ENCODE measurements at places on chromosomes 1 and 21.

DNA sequence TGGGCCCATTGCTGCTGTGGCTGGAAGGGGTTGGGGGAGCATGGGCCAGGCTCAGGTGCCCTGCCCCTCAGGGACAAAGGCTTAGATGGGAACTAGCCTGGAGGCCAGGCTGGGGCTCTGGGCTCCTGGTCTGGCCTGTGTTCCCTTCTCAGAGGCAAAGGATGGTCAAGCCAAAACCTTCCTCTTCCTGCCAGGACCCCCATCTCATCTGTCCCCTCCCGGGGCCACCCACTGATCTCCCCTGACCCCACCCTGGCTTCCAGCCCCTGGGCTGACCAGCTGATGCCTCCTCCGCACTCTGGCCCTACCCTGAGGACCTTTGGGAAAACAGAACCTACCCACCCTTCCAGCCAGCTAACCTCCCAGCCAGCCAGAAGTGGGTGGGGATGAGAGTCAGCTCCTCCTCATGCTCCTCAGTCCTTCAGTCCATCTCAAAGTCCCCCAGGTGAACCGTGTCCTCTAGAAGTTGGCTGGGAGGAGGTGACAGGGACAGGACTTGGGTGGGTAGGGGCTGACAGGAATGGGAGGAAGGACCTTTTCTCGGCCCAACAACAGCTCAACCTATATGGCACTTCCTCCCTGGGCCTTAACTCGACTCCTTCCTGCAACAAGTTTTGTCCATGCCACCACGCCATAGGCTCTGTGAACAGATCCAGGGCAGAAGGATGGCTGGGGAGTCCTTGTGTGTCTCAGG, 7.5 kb downstream of the PEAR1 start:
- DNase-seq: no peak

GRCh38 chr1:2472561-2473177, 3.4 kb upstream of the PLCH2 start:
- no peak for DNase-seq

DNA sequence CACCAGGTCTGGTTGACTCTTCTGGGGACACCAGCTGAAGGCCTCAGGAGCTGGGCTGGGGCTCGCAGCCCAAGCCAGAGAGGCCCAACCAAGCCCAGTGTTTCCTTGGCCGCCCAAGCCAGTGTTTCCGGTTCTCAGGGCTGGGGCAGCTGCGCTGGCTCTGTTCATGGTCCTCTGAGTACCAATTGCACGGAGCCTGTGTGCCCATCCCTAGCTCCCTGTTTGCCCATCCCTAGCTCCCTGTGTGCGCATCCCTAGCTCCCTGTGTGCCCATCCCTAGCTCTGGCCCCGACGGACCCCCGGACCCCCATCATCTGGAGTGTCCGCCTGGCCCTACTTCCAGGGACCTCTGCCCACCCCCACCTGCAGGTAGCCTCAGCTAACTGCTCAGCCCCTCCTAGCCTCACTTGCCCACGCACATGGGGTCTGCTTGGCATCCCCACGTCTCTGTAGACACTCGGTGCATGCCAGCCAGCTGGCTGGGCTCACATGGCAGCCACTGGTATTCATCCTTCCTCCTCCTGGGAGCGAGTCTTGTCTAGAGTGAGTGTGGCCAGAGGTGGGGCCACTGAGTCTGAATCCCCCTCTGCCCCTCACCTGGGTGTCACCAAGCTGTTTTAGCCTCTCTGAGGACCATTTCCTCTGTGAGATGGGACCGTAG, 64.0 kb downstream of the WNT9A start:
- DNase-seq: no peak

- no peak for DNase-seq
Measured at GRCh38 chr1:83555871-83556270, 443.1 kb downstream of the TTLL7 start.

DNA sequence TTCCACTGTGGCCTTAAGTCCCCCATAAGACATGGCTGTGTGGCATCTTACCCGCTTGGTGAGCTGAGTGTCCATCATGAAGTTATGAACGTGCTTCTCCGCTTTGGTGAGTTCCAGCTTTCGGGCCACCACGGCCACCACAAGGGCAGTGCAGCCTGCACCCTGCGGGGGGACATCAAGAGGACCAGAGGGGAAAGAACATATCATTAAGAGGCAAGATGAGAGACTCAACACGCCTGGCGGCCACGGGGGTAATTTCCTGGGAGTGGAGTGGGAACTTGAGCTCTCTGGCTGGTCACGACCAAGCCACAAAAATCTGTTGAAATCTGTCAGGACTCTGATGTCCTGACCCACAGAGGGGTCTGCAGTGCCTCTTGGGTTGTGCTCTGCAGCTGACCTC, 117.9 kb upstream of the ADAR start:
- no peak for DNase-seq

DNA sequence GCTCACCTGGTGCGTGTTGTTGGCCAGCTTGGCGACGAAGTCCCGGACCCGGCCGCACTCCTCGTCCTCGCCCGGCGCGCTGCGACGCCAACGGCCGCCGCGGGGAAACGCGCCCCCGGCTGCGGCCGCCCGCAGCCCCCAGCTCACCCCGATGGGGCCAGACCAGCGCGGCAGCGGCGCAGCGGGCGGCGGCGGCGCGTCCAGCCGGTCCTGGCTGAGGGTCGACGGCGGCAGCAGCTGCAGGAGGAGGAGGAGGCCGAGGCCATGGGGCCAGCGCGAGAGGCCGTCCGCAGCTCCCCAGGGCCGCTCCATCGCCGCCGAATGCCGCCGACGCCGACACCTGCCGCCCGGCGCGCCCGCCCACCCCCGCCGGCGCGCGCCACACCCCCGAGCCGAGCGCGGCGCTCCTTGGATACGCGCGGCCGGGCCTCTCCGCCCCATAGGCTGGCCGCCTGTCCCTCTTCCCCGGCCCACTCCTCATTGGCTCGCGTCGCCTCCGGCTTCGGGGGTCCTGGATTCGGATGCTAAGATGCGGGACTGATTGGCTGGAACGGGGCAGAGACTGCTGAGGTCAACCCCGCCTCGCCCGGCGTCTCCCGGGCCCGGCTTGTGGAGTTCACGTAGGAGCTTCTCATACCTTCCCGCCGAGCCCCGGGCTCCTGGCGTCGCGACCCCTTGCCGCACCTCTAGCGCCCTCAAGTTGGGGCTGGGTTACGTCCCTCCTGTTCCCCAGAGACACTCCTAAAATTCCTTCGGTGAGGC, at the start of gene SORT1:
Gene SORT1, minus strand, starts transcription at position 338 of the 762 bp plus-strand sequence. Its CDS starts 26 bp downstream, at position 312.
- peak; percentile 23 for DNase-seq

- no peak for DNase-seq
Measured at GRCh38 chr1:40404670-40405462, 31.3 kb downstream of the SMAP2 start.

DNA sequence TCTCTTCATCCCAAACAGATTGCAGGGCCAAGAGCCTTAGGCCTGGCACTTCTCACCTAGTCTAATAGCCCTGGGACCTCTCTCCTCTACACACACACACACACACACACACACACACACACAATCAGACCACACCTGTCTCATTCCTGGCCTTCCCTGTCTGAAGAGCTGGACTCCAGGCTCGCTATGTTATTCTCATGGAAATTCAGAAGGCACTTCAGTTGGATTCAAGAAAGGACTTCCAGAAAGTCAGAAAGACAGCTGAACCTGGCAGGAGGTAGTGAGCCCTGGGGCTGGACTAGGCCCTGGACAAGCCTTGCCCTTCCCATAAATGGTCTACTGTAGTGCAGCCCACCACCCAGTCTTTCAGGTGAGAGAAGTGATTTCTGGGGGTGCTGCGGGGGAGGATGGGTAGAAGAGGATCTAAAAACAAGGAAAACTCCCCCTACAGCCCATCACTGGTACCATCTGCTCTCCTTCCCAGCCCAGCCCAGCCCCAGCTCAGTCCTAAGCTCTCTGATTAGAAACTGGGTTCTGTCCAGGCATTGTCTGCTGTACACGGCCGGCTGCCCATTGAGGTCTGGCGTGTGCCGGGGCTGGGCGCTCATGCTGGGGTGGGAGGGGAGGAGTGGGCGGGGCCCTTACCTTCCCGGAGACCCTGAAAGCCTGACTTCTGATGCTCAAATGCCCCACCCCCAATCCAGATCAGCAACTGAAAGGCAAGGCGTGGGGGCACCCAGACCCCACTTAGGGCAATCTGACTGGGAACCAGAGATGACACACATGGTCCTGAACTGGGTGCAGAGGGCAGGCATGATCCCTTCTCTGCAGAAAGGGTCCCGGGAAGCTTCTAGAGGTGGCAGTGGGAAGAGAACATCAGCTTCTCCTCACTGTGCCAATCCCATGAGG, 2.5 kb downstream of the KIF21B start:
- DNase-seq: no peak

DNA sequence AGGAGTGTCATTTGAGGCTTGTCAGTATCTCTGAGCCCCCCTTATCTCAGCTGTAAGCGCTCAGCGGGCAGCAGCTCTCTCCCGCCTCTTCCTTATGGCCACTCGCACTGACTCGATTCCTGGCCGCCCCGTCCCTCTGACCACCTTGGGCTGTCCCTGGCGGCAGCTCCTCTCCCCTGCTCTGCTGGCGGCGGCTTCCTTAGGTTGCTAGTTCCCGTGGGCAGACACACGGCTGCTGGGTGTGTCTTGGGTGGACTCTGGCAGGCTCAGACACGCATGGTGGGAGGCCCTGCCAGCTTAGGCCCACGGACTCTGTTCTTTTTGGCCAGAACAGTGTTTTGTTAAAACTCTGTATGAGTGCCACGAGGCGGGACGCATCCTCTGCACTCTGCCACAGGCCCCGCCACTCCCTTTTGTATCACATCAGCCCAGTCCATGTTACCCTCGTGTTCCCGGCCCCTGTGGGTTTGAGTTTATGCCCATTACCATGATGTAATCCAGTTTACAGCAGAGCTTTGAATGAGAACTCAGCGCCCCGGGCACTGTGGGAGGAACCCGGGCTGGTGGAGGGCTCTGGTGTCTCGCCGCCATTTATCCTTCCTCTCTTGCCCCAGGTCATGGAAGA, 45.9 kb downstream of the COQ8A start:
- no peak for DNase-seq

- no peak for DNase-seq
Measured at GRCh38 chr1:181798191-181798926, 263.2 kb downstream of the ZNF648 start.

DNA sequence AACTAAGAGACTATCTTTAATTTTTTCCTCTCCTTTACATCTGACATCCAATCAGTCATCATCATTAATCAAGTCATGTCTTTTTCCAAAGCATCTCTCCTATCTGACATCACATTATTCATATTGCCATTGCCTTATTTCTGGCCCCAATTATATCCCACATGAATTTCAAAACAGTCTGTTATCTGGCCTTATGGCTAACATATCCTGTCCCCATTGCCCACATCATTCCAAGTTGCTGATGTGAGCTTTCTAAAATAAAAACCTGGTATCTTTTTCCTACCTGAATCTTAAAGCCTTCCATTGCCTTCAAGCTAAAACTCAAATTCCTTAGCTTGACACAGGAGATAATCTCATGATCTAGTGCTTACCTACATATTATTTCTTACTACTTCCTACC, 283.9 kb downstream of the LRRC40 start:
- no peak for DNase-seq

GRCh38 chr1:22177354-22178003, 34.6 kb upstream of the WNT4 start:
- no peak for DNase-seq

GRCh38 chr1:95057351-95057750, 15.4 kb downstream of the ALG14 start:
- DNase-seq: no peak

- DNase-seq: no peak
Measured at GRCh38 chr21:46000731-46001641, 19.4 kb downstream of the COL6A1 start.

GRCh38 chr1:24705260-24706073, 39.8 kb upstream of the CLIC4 start:
- no peak for DNase-seq

DNA sequence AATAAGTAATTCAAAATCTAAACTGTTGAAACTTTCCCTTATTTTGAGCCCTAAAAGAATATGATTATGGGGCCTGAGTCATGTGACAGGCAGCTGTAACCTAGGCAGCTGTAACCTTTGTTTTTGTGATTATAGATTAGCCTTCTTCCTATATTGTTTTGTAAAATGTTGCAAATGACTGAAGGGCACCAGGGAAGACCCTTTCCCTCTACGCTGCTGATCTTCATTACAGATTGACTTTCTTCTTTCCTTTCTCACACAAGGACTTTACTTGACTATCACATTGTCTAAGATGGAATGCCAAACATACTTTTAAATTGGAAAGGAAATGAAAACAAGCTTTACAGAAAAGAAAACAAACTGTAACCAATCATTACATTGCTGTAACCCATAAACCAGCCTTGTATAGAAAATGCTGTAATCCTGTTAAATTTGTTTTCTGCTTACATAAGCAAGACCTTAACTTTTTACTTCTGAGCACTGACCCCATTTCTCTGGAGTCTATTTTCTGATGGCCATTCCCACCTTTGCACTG, 242.2 kb downstream of the RGS7 start:
- DNase-seq: no peak

DNA sequence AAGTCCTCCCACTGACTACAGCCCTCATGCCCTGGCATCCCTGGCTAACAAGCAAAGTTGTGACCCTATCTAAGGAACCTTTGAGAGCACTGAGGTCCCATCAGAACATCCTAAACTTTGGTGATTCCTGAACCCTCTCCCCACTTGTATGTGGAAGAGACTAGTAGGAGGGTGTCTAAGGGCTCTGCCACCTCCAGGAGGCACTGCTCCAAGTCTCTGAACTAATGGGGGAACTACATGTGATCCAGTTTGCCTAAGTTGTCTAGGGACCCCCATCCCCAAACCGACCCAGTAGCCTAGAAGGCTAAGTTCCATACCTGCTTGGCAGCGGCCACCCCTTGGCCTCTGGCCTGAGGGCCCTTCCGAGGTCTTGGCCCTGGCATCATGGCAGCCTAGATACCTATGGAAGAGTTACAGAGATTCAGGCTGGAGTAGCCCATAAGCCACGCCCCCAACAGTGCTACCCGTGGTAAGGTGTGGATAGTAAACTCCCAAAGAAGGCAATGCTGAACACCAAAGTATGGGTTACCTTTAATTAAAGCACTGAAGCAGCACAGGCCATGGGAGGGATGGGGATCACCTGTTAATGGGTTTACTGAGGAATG, 1.7 kb downstream of the CC2D1B start:
- no peak for DNase-seq

DNA sequence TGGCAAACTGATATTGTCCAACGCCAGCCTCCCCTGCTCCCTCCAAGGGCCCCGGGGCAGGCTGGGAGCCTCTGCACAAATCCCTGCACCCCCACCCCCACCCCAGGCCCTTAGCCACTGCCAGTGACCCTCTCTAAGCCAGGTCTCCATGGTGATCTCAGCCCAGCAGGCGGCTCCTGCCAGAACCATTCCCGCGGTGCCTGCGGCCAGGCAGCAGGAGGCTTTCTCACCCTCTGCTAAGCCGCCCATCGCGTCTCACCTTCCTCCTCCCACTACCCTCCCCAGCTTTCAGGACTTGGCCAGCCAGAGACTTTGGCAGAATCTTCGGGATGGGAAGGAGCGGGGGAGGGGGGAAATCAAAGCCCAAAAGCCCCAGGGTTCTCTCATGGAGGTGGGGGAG, 46.8 kb upstream of the WASF2 start:
- no peak for DNase-seq

GRCh38 chr1:76176000-76176399, 101.5 kb downstream of the ST6GALNAC3 start:
- no peak for DNase-seq

Data from activated T-helper 1 cell treated with anti-CD3 and anti-CD28 coated beads, Interleukin-2, amount 50 U/mL, for 16 hours (primary cell).